ENCODE measurements at places on chromosomes 12 and 14.

DNA sequence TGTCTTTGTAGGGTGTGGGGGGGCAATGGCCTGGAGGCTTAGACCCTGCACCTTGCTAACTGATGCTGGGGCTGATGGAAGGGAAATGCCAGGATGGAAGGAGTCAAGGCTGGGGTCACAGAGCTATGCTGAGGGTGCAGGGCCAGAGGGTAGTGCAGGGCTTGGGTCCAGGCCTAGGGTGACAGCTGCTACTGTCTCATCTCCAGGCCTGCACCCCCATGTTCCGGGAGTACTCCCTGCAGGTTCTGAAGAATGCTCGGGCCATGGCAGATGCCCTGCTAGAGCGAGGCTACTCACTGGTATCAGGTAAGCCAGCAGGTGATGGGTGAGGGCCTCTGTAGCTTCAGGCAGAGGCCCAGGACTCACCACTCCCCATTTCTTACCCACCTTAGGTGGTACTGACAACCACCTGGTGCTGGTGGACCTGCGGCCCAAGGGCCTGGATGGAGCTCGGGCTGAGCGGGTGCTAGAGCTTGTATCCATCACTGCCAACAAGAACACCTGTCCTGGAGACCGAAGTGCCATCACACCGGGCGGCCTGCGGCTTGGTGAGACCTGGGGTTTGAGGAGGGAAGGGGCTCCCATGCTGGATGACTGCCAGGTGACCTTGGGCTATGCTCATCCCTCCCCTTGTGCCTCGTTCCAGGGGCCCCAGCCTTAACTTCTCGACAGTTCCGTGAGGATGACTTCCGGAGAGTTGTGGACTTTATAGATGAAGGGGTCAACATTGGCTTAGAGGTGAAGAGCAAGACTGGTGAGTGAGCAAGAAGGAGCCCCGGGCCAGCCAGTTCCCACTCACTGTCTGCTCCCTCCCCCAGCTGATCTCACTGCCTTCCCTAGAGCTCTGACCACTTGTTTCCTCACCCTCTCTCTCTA is 4.1 kb downstream of the SHMT2 start:
- DNase-seq = no peak

GRCh38 chr12:110941391-110941790 is 21.0 kb upstream of the MYL2 start:
- no peak for DNase-seq

DNA sequence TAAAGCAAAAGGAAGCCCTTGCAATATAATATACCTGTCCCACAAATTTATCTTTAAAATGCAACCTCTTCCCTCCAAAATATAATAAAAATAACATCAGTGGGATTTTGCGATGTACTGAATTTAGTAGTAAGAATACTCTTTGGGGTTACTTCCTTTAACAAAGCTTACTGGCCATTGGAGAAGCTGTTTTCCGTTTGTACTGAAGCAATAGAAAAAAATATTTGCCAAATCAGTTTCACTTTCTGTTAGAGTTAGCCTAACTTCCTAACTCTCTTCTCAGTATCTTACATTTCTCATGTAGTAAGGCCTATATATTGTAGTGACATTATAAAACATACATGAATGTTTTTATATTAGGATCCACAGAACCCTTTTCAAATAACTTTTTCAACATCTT is 3.7 kb downstream of the MAX start:
- DNase-seq = no peak

DNA sequence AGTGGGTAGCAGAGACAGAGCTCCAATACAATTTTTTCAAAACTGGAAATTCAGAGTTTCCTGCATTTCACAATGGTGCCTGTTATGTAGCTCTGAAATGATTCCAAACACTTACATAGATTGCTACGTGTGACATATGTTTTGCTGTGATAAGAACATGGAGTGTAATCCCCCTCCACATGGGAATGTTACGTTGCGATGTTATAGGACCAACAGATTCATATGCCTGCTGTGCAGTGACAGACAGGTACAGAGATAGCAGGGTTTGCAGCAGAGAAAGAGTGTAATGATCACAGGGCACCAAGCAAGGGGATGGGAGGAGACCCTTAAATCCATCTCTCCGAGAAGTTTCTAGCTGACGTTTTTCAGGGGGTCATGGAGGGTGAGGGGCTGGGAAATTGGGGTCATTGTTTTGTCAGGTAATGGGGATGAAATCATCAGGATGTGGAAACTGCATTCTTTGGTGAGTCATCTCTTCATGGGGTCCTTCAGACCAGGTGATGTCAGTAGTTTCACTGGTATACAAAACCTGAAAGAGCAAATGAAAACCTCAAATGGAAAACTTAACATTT is 76.6 kb upstream of the OSBPL8 start:
- DNase-seq = peak; percentile 48

DNA sequence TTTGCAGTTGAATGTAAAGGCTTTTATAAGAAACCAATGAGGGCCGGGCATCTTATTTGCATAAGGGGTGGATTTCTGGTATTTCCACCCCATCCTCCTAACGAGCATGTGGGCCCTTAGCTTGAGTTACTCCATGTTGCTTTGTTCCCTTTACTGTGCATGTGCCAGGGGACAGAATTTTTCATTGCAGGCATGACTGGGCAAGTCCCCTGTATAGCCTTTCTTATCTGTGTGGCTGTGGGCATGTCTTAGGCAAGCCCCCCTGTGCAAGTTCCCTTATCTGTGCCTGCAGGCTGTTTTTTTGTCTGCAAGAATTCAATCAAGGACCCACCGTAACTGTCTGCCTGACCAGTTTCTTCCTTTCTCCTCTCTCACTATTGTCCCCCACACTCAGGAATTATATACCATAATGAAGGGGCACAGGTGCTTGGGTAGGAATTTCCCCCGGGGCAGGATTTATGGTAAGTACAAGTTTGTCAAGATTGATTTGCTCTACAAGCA is 152.2 kb upstream of the CNOT2 start:
- no peak for DNase-seq

- DNase-seq = peak; percentile 67
Observed at GRCh38 chr12:76310110-76310509, 38.1 kb downstream of the BBS10 start.

DNA sequence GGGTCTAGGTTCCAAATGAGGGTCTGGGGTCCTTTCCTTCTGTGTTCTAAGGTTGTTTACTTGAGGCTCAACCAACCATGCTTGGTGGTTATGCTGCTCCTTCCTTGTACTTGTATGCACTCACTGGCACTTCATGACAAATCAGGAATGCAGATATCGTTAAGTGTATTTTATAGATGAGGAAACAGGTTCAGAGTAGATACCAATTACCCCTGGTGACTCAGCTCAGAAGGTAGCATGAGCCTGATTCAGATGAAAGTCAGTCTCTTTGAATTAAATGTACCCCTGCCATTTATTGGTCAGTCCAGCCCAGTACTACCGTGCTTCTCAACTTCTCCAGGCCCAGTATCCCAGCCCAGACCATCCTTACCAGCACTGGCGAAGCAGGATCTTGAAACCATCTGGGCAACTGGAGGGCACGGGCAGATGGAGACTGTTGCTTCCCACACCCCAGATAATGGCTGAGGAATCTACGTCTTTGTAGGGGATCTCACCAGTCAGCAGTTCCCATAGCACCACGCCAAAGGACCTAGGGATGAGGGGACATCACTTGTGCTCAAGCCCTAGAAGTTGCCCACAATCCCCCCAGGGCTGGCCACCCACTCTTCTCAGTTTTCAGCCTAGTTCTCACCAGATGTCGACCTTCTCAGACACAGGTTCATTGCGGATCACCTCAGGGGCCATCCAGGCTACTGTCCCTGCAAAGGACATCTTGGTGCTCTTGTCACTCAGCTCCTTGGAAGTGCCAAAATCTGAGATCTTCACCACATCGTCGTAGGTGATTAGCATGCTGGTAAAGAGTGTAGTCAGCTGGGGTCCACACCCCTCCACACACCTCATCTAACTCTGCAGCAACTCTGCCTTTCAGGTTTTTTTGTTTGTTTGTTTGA is 14.3 kb downstream of the MAP3K12 start:
- no peak for DNase-seq

DNA sequence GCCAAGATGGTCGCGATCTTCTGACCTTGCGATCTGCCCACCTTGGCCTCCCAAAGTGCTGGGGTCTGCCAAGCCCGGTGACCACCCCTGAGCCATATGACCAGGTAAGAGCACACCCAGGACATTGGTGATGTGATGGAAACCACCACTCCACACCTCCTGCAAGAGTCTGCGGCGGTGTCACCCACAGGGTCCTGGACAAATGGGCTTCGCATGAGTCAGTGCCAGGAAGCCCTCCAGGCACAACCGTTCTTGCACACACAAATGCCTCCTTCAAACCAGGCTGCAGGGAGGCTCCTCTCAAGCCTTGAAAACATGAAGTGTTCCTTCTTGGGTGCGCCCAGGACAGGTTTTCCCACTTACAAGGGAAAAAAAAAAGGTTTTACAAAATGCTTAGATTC is 16.6 kb downstream of the PITPNM2 start:
- DNase-seq = no peak

GRCh38 chr14:22174412-22175277 is 414.4 kb downstream of the DAD1 start:
- no peak for DNase-seq
